NCI-H2107 (cell line): ENCODE measurements at places on chromosomes 7 and 10.

DNA sequence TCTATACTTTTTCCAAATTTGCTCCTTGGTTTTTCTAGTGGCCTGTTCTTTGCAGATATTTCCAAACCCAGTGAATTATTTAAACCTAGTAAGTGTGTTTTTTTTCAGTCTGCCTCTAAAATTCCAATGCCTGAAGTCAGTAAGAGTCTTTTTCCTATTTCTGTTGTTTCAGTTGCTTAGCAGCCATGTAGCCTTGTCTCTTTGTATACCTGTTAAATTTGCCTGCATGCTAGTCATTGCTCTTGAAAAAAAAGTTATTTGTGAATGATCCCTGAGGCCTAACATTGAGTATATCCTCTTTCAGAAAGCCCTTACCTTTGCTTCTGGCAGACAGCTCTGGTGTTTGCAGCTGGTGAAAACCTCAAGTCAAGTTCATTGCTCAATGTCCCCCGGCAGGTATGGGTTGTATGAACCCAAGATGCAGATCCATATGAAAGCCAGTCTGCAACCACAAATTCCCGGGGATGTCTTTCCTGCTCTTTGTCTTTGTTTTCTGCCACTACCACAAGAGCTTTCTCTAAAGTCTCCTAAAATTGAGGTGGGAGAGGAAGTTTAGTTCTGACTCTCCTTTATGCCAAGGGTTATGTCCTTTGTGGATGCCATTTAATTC is 35.7 kb downstream of the CH25H start:
- no peak for DNase-seq

GRCh38 chr10:118963341-118963740 is 66.2 kb upstream of the NANOS1 start:
- DNase-seq, result no peak

- DNase-seq, result no peak
Observed at GRCh38 chr10:133274751-133275683, 1.7 kb downstream of the ADAM8 start.

DNA sequence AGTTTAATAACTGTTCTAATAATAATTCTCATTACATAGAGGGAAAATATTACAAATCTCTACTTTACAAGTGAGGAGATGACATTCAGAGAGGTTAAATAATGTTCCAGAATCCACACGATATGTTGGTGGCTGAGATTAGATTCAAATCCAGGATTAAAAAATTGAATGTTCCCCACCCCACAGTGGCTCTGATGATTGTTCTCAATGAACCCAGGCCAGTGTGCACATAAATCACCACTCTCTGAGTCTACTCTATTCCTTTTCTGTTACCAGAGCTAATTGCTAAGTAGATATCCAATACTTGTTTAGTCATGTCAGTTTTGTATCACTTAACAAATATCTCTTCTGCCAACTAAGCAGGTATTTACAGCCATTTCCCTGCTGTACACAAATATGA is 281.0 kb downstream of the ABCA13 start:
- no peak for DNase-seq

DNA sequence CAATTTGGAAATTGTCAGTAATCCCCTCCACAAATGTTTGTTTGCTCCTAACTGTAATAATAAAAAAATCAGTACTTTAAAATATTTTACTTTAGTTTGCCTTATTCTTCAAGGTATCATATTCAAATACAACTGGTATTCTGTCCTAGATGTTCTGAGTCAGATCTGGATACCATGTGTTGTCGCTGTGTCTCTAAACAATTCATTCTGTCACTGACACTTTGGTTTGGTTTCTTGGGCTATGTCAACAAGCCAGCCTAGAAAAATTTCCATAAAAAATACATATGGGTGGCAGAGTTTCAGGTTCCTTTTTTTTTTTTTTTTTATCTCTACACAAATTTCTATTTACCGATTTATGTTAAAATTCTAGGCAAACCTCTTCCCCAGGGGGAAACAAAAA is 33.2 kb upstream of the SEMA3D start:
- DNase-seq, result no peak
